ENCODE measurements at places on chromosomes 5 and 9. TPM values are rescaled to one million over a fixed set of nuclear protein-coding genes. Genes with fewer than 3 reads are reported as not detected.

LRRTM2 gene
- 0.16 TPM for polyA plus RNA-seq

SH3TC2 gene
- 0.33 TPM for polyA plus RNA-seq

BTNL3 gene
- polyA plus RNA-seq, result 0.33 TPM

MRPL41 gene
- polyA plus RNA-seq, result 37.2 TPM

HTR1A gene
- not detected for polyA plus RNA-seq

ZFP2 gene
- 0.94 TPM for polyA plus RNA-seq

SCGB3A2 gene
- polyA plus RNA-seq, result not detected

ACOT12 gene
- polyA plus RNA-seq, result not detected

GLDC gene
- polyA plus RNA-seq, result 0.07 TPM

SPARC gene
- 192 TPM for polyA plus RNA-seq

IL9 gene
- not detected for polyA plus RNA-seq

IRX2 gene
- polyA plus RNA-seq, result 1.1 TPM

KLF4 gene
- 11.6 TPM for polyA plus RNA-seq

AFAP1L1 gene
- 16.8 TPM for polyA plus RNA-seq

PCDHGA6 gene
- 1.3 TPM for polyA plus RNA-seq

GRM6 gene
- polyA plus RNA-seq, result not detected

TRIM7 gene
- 1.1 TPM for polyA plus RNA-seq

FRMD3 gene
- polyA plus RNA-seq, result 4.9 TPM

KCNN2 gene
- 0.45 TPM for polyA plus RNA-seq

PAEP gene
- polyA plus RNA-seq, result not detected

CSNK1G3 gene
- 9.3 TPM for polyA plus RNA-seq

ANKRD34B gene
- 1.5 TPM for polyA plus RNA-seq

FOXI1 gene
- polyA plus RNA-seq, result 0.24 TPM

CYSRT1 gene
- not detected for polyA plus RNA-seq

PAXX gene
- 34.1 TPM for polyA plus RNA-seq

GGTA1 gene
- 0.62 TPM for polyA plus RNA-seq
